Left lung (tissue), 14 donors: ENCODE measurements at places on chromosomes 11 and 22. TPM values are rescaled to one million over a fixed set of nuclear protein-coding genes. Genes with fewer than 3 reads are reported as not detected.

- no peak overlapping the region for H3K4me3 ChIP-seq
- no peak for DNase-seq
- peaks cover 5% of the 10 kb centered on the region for H3K4me1 ChIP-seq
- no peaks in the 10 kb centered on the region for H3K27me3 ChIP-seq
- H3K36me3 ChIP-seq: no peaks in the 10 kb centered on the region
Measured at GRCh38 chr11:94469416-94469815, 24.2 kb downstream of the MRE11 start.

INSC gene
- total RNA-seq: 0.52 TPM

DNA sequence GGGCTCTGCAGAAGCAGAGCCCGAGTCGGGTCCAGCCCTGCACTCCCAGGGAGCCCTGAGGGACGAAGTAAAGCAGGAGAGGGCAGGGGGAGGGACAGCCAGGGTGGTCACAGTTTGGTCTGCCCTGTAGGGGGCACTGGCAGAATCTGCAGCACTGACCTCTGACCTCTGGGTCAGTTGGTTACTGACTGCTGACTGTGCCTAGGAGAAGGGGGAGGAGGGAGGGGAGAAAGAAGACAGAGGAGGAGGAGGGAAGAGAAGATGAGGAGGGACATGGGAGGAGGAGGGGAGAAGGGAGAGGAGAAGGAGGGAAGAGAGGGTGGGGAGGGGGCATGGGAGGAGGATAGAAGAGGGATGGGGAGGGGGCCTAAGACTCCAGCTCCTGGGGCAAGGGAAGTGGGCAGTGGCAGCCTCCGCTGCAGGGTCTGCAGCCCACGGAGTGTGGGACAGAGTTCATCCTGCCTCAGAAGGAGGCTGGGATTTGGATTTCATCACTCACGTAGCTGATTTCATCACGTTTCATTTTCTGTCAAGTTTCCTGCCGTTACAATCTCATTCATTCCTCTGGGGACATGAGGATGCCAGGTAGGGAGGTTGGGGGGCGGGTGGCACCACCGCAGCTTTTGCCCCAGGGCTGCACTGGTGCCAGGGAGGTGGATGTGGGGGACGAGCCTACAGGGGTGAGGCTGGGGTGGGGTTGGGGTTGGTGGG lies 55.2 kb downstream of the FLRT1 start:
- H3K27ac ChIP-seq: no peak overlapping the region
- H3K27me3 ChIP-seq: no peaks in the 10 kb centered on the region
- no peaks in the 10 kb centered on the region for H3K36me3 ChIP-seq
- H3K4me1 ChIP-seq: peaks cover 8% of the 10 kb centered on the region

DNA sequence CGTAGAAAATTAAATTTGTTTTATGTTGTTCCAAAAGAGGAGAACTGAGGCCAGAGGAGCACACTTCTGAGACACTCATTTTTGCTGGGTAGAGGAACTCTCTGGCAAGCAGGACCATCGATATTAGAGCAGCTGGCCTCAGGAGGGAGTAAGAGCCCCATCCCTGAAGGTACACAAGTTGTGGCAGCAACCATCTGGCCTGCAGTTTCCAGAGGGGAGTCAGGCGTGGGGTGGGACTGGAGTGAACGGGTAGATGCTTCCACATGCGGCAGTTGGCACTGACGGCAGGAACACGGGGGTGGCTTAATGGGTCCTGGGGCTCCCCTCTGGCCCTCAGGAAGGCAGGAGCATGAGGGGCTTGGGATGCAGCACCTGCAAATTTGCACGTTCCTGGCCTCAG lies 13.2 kb upstream of the SSTR3 start:
- no peak for DNase-seq
- no peaks in the 10 kb centered on the region for H3K36me3 ChIP-seq
- H3K4me1 ChIP-seq: peaks cover 16% of the 10 kb centered on the region
- H3K4me3 ChIP-seq: no peak overlapping the region

DNA sequence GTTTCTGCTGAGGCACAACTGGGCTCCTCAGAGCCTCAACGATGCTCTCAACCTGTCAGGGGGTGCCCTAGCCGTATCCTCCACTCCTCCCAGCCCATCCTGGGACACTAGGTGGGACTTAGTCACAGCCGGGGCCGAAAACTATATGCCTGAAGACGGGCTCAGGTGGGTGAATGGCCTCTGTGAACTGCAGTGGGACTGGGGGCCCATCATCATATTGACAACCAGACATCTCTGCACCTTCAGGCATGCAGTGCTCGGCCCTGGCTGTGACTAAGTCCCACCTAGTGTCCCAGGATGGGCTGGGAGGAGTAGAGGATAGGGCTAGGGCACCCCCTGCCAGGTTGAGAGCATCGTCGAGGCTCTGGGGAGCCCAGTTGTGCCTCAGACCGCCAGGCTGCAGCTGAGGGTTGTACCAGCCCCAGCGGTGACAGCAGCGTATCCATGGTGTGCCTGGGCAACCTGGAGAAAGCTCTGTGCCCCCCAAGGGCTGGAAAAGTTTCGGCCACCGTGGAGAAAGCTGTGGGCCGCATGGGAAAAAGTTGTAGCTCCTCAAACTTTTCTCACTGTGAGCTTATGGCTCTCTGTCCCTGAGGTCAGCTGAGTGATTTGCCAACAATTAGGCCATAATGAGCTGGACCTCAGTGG lies 88.9 kb downstream of the RRM1 start:
- H3K4me3 ChIP-seq: no peak overlapping the region
- DNase-seq: no peak
- no peaks in the 10 kb centered on the region for H3K4me1 ChIP-seq
- no peaks in the 10 kb centered on the region for H3K36me3 ChIP-seq
- H3K27me3 ChIP-seq: no peaks in the 10 kb centered on the region

- H3K4me1 ChIP-seq: peaks cover 14% of the 10 kb centered on the region
- H3K36me3 ChIP-seq: no peaks in the 10 kb centered on the region
- peak overlapping the region; percentile 42 for H3K4me3 ChIP-seq
Measured at GRCh38 chr11:64007160-64007628, 21.0 kb downstream of the OTUB1 start.

GRCh38 chr11:13105237-13105844 lies 96.2 kb downstream of the RASSF10 start:
- no peaks in the 10 kb centered on the region for H3K36me3 ChIP-seq
- DNase-seq: no peak
- no peak overlapping the region for H3K27ac ChIP-seq
- no peak overlapping the region for H3K4me3 ChIP-seq

SNRPD3 gene
- total RNA-seq: 62.7 TPM

- H3K27me3 ChIP-seq: no peaks in the 10 kb centered on the region
- no peak overlapping the region for H3K27ac ChIP-seq
- H3K4me1 ChIP-seq: no peaks in the 10 kb centered on the region
- H3K36me3 ChIP-seq: no peaks in the 10 kb centered on the region
- no peak for DNase-seq
- H3K4me3 ChIP-seq: no peak overlapping the region
Measured at GRCh38 chr11:73942010-73942409, 8.8 kb upstream of the DNAJB13 start.

- H3K27me3 ChIP-seq: no peaks in the 10 kb centered on the region
- H3K4me1 ChIP-seq: peaks cover 31% of the 10 kb centered on the region
- H3K27ac ChIP-seq: peak overlapping the region; percentile 84
- H3K4me3 ChIP-seq: peak overlapping the region; percentile 72
- no peak for DNase-seq
Measured at GRCh38 chr11:65615950-65616574, 486 bp downstream of the PCNX3 start.

DNA sequence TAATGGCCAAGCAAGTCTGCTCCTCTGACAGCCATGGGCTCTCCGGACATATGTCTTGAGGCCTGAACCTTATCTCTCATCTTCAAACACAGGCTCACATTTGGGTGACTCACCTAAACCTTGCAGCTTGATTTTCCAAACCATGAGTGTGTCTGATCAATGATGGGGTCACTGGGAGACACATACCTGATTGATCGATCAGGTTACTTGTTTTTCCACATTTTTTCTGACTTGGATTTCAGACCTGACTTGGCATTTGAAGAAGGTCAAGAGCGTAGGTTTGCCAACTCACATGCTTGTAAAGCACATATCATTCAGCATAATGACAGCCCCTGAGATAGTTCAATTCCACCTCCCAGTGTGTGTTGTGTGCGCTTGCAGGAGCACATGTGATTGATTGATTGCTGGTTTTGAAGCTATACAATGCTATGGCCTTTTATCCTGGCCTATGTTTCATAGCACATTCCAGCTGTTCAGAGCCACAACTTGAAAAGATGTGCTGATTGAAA lies 116.7 kb upstream of the KIRREL3 start:
- no peak overlapping the region for H3K4me3 ChIP-seq
- H3K27ac ChIP-seq: no peak overlapping the region
- no peaks in the 10 kb centered on the region for H3K4me1 ChIP-seq
- no peak for DNase-seq
- no peaks in the 10 kb centered on the region for H3K36me3 ChIP-seq
- no peaks in the 10 kb centered on the region for H3K27me3 ChIP-seq

GRCh38 chr11:44943118-44943517 lies 7.6 kb downstream of the TP53I11 start:
- no peak overlapping the region for H3K27ac ChIP-seq
- no peak for DNase-seq
- peaks cover 26% of the 10 kb centered on the region for H3K36me3 ChIP-seq
- no peaks in the 10 kb centered on the region for H3K4me1 ChIP-seq

PANX3 gene
- not detected for total RNA-seq

SCGB1D2 gene
- not detected for total RNA-seq

MTA2 gene
- total RNA-seq: 67.1 TPM

DNA sequence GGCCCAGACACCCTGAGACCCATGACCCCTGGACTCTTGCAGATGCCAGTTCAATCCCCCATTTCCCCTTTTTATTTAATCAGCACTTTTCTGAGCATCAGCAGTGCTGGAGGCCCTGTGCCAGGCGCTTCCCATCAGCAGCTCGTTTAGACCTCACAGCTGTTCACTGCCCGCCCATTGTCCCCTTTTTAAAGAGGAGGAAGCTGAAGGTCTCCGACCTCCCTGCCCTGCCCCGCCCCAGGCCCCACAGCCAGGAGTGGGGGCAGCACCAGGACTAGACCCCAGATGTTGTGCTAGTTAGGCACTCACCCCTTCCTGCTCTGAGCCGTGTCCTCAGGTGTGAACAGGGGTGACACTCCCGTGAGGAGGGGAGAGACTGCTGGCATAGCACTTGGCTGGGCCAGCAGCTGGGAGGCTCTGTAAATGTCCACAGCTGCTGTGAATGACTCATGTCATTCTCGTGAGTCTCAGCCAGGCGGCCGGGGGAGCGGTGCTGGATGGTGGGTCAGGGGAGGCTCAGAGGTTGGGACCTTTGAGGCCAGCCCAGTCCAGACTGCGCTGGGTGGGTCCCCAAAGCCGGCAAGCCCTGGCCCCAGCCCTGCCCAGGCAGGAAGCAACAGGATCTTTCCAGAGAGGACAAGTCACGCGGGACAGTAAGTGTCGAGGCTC lies 19.9 kb downstream of the EMID1 start:
- H3K36me3 ChIP-seq: no peaks in the 10 kb centered on the region
- no peak overlapping the region for H3K4me3 ChIP-seq
- peak overlapping the region; percentile 58 for H3K27ac ChIP-seq
- peaks cover 23% of the 10 kb centered on the region for H3K4me1 ChIP-seq

SLC22A8 gene
- not detected for total RNA-seq

SAA4 gene
- total RNA-seq: not detected

ABCG4 gene
- 0.64 TPM for total RNA-seq

GRCh38 chr11:78291503-78292108 lies 102.9 kb downstream of the USP35 start:
- no peak overlapping the region for H3K4me3 ChIP-seq
- H3K27me3 ChIP-seq: no peaks in the 10 kb centered on the region
- peak overlapping the region; percentile 78 for H3K27ac ChIP-seq
- no peaks in the 10 kb centered on the region for H3K36me3 ChIP-seq
- H3K4me1 ChIP-seq: peaks cover 65% of the 10 kb centered on the region

KCNJ11 gene
- total RNA-seq: 7.2 TPM

LGR4 gene
- total RNA-seq: 4.0 TPM

- no peak overlapping the region for H3K4me3 ChIP-seq
- H3K27me3 ChIP-seq: no peaks in the 10 kb centered on the region
- no peak for DNase-seq
- H3K36me3 ChIP-seq: no peaks in the 10 kb centered on the region
Measured at GRCh38 chr11:72351836-72352235, 82.5 kb downstream of the CLPB start.

TSKU gene
- 12.7 TPM for total RNA-seq

OR5D16 gene
- total RNA-seq: not detected

RTN4RL2 gene
- 2.5 TPM for total RNA-seq

GRCh38 chr11:133388260-133388659 lies 144.0 kb downstream of the OPCML start:
- H3K36me3 ChIP-seq: no peaks in the 10 kb centered on the region
- no peaks in the 10 kb centered on the region for H3K27me3 ChIP-seq
- H3K4me1 ChIP-seq: no peaks in the 10 kb centered on the region
- no peak overlapping the region for H3K27ac ChIP-seq

NNMT gene
- total RNA-seq: 244 TPM

DNA sequence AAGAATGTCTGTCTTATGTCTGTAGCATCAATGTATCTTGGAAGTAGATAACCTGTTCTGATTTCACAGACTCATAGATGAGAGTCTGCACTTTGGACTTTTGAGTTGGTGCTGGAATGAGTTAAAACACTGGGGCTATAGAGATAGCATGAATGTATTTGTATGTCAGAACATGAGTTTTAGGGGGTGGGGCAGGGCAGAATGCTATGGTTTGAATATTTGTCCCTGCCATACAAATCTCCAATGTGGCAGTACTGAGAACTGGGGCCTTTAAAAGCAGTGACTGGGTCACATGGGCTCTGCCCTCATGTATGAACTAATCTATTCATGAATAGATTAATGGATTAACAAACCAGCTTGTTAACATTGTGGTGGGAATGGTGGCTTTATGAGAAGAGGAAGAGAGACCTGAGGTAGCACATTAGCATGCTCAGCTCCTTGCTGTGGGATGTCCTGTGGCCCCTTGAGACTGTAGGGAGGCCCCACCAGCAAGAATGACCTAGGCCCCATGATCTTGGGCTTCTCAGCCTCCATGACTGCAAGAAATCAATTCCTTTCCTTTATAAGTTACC lies 15.5 kb upstream of the OR52K1 start:
- peak overlapping the region; percentile 74 for H3K27ac ChIP-seq
- no peak for DNase-seq
- H3K36me3 ChIP-seq: no peaks in the 10 kb centered on the region
- no peaks in the 10 kb centered on the region for H3K27me3 ChIP-seq
- no peak overlapping the region for H3K4me3 ChIP-seq

DNA sequence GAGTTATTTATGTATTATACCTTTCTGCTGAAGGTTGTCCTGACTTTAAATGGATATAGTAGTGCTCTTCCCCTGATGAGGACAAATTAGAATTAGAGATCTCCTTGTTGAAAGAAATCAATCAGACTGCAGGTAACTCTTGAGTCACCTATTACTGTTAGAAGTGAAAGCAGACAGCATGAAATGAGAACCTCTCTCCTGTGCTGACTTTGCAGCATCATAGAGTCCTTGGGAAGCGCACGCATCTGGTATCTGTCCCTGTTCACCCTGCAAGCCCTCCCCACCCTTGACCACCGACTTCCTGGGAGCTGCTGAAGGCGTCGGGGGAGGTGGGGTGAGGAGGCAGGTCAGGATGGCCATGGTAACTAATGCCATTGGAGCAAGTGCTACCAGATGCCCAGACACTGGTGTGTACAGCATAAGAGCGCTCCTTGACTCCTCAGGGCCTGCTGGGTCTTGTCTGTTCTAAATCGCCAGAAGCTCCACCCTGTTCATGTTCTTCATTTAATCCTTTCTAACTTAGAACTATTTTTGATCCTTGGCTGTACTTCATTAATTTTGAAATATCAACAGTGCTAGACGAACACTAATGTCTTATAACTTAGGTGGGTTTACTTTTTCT lies 143.9 kb downstream of the WNT7B start:
- H3K4me1 ChIP-seq: no peaks in the 10 kb centered on the region
- no peak overlapping the region for H3K4me3 ChIP-seq
- peaks cover 19% of the 10 kb centered on the region for H3K36me3 ChIP-seq
- DNase-seq: no peak

- H3K4me1 ChIP-seq: no peaks in the 10 kb centered on the region
- no peak overlapping the region for H3K4me3 ChIP-seq
- H3K27ac ChIP-seq: no peak overlapping the region
- no peak for DNase-seq
- no peaks in the 10 kb centered on the region for H3K27me3 ChIP-seq
Measured at GRCh38 chr11:110971140-110971539, 258.9 kb upstream of the ARHGAP20 start.
